ENCODE measurements at places on chromosomes 16 and 17.

DNA sequence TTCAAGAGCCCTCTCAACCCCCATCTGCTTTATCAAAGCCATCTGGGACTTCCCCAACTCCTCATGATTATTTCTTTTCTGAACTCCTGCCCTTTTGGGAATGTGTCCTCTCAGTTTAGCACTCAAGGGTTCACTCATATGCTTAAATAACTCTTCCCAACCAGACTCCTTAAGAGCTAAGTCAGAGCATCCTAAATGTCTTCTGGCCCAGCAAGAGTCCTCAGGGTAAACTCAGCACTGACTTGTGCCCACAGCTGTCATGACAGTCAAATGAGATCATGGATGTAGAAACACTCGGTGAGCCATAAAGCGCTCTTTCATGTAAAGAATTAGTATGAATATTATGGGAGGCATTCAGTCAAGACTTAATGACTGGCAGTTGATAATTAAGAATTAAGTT lies 85.9 kb downstream of the TEX14 start:
- no peak for DNase-seq

DNA sequence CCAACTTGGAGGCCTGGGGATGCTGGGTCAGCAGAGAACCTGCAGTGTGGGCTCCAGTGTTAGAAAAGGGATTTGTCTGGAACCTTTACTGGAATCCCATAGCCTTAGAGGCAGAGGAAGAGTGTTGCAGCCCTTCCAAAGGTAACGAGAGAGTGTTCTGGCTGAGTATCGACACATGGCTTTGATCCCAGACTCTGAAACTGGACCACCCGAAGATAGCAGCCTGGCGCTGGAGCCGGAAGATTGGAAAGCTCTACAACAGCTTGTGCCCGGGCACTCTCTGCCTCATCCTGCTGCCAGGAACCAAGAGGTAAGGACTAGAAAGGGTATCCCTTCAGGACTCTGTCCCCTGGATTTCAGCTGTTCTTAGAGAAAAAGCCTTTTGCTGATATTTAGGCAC lies 39.7 kb downstream of the REXO5 start:
- no peak for DNase-seq

- DNase-seq: no peak
These were observed 94.6 kb upstream of the TBX2 start for GRCh38 chr17:61305024-61305423.

- no peak for DNase-seq
These were observed 216.9 kb upstream of the GSE1 start for GRCh38 chr16:85395913-85396878.

GRCh38 chr16:71255721-71256120 lies 25.2 kb upstream of the HYDIN start:
- no peak for DNase-seq

DNA sequence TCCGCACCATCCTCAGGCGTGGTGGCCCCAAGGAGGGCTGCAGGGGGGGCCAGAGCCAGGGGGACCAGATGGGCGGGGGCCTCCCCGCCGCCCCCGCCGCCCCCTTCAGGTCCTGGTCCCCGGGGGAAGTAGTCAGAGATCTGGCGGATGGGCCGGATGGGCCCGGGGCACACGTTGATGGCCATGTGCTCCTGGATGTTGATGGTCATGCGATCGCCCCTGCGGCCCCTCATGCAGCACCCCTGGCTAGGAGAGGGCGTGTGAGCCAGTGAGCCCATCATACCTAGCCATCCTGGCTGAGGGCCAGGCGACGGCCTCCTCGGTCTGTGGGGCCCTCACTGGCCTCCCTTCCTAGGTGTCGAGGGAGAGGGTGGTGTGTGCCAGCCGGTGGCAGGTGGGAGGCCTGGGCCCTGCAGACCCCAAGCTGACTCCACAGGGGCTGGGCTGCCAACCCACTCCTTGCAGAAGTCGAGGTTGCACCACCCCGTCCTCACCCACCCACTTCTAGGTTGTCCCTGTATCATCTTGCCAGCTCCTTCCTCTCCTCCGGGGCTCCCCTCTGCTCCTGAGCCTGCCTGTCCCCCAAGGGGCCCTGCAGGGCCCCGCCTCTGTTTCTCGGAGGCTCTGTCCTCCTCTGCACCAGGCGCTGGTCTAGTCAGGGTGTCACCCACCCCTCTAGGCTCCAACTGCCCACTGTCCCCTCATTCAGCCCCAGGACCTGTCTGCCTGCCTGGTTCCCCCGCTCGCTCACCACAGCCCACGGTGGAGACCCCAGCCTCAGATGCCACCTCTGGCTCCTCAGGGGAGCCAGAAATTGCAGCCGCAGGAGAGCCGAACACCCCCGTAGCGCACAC lies 610 bp downstream of the DOC2A start:
- no peak for DNase-seq

DNA sequence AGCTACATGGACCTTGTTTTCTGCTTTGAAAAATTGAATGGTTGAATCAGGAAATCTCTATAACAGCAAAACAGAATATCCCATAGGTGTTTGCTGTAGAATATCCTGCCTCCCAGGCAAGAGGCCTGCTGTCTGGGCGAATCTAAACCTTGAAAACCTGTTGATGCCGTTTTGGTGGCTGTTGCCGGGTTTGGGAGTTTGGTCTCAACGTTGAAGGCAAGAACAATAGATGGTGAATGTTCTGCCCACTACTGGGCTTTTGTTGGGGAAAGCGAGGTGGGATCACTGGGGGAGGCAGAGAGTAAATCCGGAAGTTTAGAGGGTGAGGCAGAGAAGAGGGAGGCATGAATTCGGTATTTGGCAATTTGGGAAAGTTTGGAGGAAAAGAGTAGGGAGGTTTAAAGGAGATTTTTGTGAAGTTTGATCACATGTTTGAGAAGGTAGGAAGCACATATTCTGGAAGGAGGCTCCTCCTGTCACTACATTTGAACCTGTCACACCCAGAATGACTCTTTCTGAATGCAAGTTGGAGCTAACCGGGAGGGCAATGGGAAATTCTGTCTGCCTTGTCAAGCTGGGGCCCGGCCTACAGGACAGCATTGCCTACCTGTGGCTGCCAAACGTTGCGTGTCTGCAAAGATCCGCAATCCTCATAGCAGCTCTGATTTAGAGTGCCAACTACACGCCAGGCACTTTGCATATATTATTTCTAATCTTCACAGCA lies 46.5 kb downstream of the GPRC5B start:
- no peak for DNase-seq

DNA sequence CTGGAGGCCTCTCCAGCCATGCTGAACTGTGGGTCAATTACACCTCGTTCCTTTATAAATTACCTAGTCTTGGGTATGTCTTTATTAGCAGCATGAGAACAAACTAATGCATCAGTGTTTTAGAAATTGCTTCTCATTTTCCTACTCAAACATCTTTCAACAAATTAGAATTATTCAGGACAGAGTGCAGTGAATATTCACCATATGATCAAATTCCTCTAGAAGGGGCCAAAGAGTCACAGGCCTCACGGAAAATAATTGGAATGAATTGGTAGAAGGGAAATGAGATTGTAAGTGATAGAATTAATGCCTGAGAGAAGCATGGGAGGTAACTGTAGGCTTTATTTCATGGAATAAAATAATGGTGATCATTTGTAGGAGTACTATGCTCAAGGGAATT lies 50.5 kb upstream of the CDH11 start:
- DNase-seq: no peak

- no peak for DNase-seq
These were observed 16.9 kb upstream of the ITGA3 start for GRCh38 chr17:50039058-50039457.

DNA sequence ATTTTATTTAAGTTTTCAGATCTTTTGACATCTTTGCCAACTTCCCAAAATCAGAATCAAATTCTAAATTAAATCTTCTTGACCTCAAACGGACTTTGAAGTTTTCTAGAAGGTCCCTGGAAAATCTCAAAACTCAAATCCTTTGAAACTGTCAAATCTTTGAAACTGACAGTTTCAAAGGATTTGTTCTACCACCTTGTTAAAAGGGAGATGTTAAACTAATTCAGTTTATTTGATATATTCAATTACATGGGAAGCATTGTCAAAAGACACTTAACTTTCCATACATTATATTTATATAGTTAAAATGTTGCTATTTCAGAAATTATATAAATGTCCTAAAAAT lies 3.4 kb upstream of the DPEP1 start:
- DNase-seq: no peak

GRCh38 chr16:61957075-61957855 lies 79.0 kb downstream of the CDH8 start:
- no peak for DNase-seq

- no peak for DNase-seq
These were observed 343.4 kb downstream of the CA10 start for GRCh38 chr17:51815097-51815496.

- DNase-seq: no peak
These were observed 118.5 kb upstream of the CACNG5 start for GRCh38 chr17:66716236-66717026.

GRCh38 chr17:14048169-14048568 lies 21.1 kb upstream of the COX10 start:
- no peak for DNase-seq

- no peak for DNase-seq
These were observed 505.3 kb upstream of the CDH5 start for GRCh38 chr16:65861131-65861731.

- no peak for DNase-seq
These were observed 8.0 kb downstream of the SECTM1 start for GRCh38 chr17:82325286-82326180.

- no peak for DNase-seq
These were observed 4.9 kb upstream of the CCDC154 start for GRCh38 chr16:1449201-1449788.

GRCh38 chr17:49496183-49496866 lies 1.2 kb downstream of the NGFR start:
- peak; percentile 96 for DNase-seq

DNA sequence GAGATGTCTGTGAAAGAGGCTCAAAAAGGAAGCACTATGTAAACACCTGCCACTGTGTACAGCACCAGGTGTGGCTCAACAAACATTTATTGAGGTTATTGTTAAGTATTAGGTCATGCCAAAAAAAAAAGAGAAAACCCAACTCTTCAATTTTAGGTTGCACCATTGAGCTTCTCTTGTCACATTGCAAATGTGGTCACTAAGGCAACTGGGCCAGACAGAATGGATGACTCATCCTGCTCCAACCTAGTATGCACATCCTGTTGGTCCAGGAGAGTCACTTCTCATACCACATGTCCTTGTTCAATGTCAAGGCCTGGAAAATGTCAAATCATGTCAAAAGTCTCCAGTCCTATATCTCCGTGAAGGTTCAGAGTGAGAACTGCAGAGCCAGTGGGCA lies 25.0 kb downstream of the HOXB1 start:
- DNase-seq: peak; percentile 91

Measured in activated CD4-positive, alpha-beta T cell treated with anti-CD3 and anti-CD28 coated beads, Interleukin-2, amount 10 ng/mL, durations not matched to agents 24 days and 14 days (primary cell).